ENCODE measurements at places on chromosomes 11 and 22. TPM values are rescaled to one million over a fixed set of nuclear protein-coding genes. Genes with fewer than 3 reads are reported as not detected.

OR8H1 gene
- not detected for total RNA-seq

DNA sequence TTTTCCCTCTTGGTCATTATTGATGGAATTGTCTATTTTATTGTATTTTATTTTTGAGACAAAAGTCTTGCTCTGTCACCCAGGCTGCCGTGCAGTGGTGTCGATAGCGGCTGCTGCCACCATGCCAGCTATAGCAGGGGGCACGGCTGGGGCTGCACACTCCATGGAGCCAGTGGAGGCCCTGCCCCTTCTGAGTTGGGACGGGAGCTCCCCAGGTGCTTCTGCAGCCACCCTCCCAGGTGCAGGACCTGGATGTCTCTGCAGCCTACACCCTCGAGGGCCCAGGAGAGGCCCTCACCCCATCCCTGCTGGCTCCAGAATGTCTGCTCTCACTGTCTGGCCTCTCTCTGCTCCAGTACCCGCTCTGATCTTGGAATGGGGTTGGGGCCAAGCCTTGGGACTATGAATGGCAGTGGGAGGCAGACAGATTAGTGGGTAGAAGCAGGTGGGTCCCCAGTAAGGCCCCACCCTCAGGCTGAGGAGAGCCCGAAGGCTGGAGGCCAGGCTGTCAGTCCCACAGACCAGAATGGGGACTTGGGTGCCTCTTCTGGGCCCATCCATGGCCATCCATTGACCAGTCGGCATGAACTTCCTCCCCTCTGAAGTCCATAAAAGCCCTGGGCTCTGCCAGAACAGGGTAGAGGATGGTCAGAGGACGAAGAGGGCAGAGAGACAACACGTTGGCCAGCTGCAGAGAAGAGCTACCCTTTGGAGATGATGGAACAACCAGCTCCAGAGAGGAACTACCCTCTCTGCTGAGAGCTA lies 49.6 kb upstream of the ATXN10 start:
- peaks cover 1% of the 10 kb centered on the region for H3K36me3 ChIP-seq
- DNase-seq = no peak

PKDREJ gene
- not detected for total RNA-seq

GRCh38 chr22:30575859-30576258 lies 1.4 kb upstream of the GAL3ST1 start:
- H3K27me3 ChIP-seq = peaks cover 11% of the 10 kb centered on the region
- no peak for DNase-seq
- no peak overlapping the region for H3K4me3 ChIP-seq
- H3K4me1 ChIP-seq = peaks cover 1% of the 10 kb centered on the region
- H3K27ac ChIP-seq = no peak overlapping the region

GRCh38 chr11:17529844-17530185 lies 14.4 kb downstream of the USH1C start:
- no peak for DNase-seq
- peaks cover 13% of the 10 kb centered on the region for H3K27me3 ChIP-seq
- no peaks in the 10 kb centered on the region for H3K4me1 ChIP-seq

- no peaks in the 10 kb centered on the region for H3K36me3 ChIP-seq
- H3K27ac ChIP-seq = no peak overlapping the region
- no peak overlapping the region for H3K4me3 ChIP-seq
- no peak for DNase-seq
These were observed 1.6 kb upstream of the CNGA4 start for GRCh38 chr11:6237266-6237665.

- H3K27ac ChIP-seq = no peak overlapping the region
- no peaks in the 10 kb centered on the region for H3K27me3 ChIP-seq
- H3K4me3 ChIP-seq = no peak overlapping the region
These were observed 20.8 kb downstream of the VPS37C start for GRCh38 chr11:61140416-61140815.

- no peaks in the 10 kb centered on the region for H3K4me1 ChIP-seq
- H3K27ac ChIP-seq = no peak overlapping the region
- H3K36me3 ChIP-seq = no peaks in the 10 kb centered on the region
- DNase-seq = no peak
These were observed 4.7 kb downstream of the OSBPL5 start for GRCh38 chr11:3160252-3161031.

GRCh38 chr11:85955531-85955930 lies 100.3 kb downstream of the CCDC83 start:
- no peak overlapping the region for H3K27ac ChIP-seq
- no peaks in the 10 kb centered on the region for H3K27me3 ChIP-seq
- H3K4me3 ChIP-seq = no peak overlapping the region

DNA sequence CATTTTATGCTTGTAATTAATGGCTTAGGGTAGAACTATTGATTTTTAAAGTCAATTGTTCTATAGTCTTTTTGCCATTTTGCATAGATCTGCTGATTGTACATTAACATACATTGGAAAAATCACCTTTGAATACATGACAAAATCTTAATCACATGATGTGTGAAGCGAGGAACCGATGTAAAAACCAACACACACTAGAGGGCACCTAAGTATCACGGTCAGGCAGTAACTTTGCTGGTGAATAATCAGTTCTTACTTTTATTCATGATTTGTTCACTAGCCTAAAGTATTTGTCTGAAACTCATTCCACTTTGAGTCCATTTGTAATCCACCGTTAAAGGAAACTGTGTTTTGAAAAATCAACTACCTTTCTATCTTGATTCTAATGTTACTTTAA lies 28.2 kb downstream of the JHY start:
- no peaks in the 10 kb centered on the region for H3K4me1 ChIP-seq
- no peak for DNase-seq
- H3K4me3 ChIP-seq = no peak overlapping the region
- H3K27ac ChIP-seq = no peak overlapping the region
- H3K36me3 ChIP-seq = no peaks in the 10 kb centered on the region
- no peaks in the 10 kb centered on the region for H3K27me3 ChIP-seq

DNA sequence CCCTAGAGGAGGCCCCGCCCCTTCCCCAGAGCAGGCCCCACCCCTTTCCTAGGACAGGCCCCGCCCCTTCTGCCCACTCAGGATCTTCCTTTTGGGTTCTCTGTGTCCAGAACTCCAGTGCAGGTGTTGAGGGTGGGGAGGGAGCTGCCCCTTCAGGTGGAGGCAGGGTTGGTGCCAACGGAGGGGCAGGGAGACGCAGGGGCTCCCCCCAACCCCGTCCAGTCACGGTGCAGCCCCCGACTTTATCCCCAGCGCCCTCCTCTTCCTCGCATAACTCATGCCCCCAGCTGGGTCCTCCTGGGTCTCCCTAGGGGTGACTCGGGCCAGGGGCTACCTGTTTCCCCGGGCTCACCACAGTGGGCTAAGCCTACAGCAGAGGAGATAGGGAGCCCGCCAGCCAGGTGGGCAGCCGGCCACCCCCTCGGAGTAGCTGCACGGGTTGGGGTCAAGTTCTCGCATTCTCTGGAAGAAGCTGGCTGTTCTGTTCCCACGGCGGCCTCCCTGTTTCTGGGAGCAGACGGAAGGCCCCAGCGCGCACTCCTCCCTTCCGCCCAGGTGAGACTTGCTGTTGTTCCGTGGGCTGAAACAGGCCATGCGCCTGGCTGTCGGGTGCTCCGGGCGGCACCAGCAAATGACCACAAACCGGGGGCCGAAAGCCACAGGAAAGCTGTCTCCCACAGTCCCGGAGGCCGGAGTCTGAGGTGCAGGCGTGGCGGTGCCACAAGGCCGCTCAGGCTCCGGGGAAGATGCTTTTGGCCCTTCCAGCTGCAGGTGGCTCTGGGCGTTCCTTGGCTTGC lies 38.9 kb downstream of the MUC2 start:
- H3K27ac ChIP-seq = no peak overlapping the region
- H3K36me3 ChIP-seq = no peaks in the 10 kb centered on the region
- H3K4me1 ChIP-seq = no peaks in the 10 kb centered on the region
- no peaks in the 10 kb centered on the region for H3K27me3 ChIP-seq
- H3K4me3 ChIP-seq = no peak overlapping the region
- no peak for DNase-seq

DNA sequence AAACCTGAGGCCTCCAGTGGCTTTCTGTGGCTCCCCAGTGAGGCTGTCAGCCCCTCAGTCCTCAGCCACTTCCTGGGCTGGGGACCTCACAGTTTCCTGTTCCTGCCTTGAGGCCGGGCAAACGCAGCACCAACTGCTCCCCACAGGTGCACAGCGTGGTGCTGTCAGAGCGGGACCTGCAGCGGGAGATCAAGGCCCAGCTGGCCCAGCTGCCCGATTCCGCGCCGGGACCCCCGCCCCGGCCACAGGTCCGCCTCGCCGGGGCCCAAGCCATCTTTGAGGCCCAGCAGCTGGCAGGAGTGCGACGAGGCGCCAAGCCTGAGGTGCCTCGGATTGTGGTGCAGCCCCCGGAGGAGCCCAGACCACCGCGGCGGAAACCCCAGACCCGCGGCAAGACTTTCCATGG lies 5.4 kb downstream of the TBC1D10C start:
- H3K36me3 ChIP-seq = peaks cover 49% of the 10 kb centered on the region
- H3K4me3 ChIP-seq = peak overlapping the region; percentile 90
- H3K4me1 ChIP-seq = peaks cover 72% of the 10 kb centered on the region
- no peaks in the 10 kb centered on the region for H3K27me3 ChIP-seq
- peak overlapping the region; percentile 92 for H3K27ac ChIP-seq

DNA sequence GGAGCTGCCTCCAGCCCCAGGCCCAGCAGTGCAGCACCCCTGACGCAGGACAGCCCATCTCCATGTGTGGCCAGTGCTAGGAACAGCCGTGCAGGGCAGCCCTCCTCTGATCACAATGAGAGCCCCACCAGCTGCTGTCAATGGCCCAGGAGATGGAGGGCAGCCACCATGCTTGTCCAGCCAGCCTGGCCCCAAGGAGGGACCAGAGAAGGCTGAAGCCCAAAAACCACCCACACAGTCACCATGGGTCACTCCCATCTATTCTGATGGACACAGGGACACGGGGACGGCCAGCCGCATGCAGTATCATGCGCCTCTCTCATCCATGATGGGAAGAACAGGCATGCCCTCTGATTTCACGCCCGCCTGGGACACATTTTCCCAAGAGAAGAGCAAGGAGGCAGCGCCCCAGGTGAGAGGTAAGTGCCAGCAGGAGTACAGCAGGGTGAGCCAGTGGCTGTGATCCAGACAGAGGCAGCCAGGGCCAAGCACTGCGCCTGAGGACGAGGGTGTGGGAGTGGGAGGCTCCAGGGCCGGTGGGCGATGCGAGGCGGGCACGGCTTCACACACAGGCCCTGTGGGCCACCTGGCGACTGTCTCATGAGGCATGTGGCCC lies 33.6 kb upstream of the GNB1L start:
- H3K27ac ChIP-seq = no peak overlapping the region
- no peak for DNase-seq
- H3K4me3 ChIP-seq = no peak overlapping the region
- H3K36me3 ChIP-seq = no peaks in the 10 kb centered on the region
- H3K4me1 ChIP-seq = peaks cover 31% of the 10 kb centered on the region

DNA sequence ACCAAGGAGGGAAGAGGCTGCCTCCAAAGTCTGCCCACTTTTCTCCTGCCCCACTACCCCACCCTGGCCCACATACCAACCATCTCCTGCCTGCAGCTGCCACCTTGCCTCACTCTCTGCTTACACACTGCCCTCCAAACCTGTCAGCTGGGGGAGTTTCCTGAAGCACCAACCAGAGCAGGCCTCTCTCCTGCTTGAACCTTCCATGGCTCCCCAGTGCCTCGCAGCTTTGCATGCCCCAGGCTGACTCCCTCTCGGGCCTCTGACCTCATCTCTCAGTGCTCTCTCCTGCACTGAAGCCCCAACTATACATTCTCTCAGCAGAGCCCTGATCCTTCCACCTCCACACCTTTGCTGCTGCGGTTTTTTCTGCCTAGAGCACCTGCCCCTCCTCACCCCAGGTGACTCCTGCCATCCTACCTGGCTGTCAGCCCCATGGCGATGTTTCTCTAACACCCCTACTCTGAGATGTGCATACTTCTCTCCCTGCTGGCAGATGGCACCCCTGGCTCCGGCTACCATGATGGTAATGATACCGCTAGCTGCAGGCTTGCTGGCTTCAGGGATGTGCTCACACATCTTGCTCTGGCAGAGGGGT lies 43.5 kb downstream of the MN1 start:
- no peaks in the 10 kb centered on the region for H3K27me3 ChIP-seq
- H3K27ac ChIP-seq = no peak overlapping the region

GRCh38 chr11:24575392-24575791 lies 78.5 kb downstream of the LUZP2 start:
- H3K4me3 ChIP-seq = no peak overlapping the region
- H3K36me3 ChIP-seq = no peaks in the 10 kb centered on the region
- DNase-seq = no peak
- H3K27ac ChIP-seq = no peak overlapping the region
- H3K4me1 ChIP-seq = no peaks in the 10 kb centered on the region

TNRC6B gene
- 40.0 TPM for total RNA-seq

DNA sequence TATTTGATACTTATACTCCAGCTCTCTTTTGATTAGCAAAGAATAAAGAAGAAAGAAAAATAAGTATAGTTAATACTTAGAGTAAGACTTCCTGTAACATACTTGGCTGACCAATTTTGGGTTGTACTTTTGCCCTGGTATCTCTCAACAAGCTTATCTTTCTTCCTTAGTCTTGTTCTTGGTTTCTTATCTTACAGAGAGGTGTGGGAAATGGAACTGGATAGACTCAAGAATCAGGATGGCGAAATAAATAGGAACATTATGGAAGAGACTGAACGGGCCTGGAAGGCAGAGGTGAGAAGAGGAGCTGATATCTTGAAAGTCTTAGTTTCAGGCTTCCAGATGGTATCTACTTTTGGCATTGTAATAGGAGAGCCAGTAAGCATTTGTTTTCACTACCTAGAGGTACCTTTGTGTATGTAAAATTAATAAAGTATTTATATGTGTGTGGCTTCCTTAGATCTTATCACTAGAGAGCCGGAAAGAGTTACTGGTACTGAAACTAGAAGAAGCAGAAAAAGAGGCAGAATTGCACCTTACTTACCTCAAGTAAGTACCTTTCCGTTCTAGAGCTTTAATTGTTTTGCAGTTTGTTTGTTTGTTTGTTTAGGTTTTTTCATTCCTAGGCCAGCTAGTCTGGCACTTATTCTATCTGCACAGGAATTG lies 11.3 kb upstream of the BACE1-AS start:
- no peaks in the 10 kb centered on the region for H3K27me3 ChIP-seq
- DNase-seq = no peak
- peaks cover 22% of the 10 kb centered on the region for H3K36me3 ChIP-seq
- H3K27ac ChIP-seq = peak overlapping the region; percentile 92

DNA sequence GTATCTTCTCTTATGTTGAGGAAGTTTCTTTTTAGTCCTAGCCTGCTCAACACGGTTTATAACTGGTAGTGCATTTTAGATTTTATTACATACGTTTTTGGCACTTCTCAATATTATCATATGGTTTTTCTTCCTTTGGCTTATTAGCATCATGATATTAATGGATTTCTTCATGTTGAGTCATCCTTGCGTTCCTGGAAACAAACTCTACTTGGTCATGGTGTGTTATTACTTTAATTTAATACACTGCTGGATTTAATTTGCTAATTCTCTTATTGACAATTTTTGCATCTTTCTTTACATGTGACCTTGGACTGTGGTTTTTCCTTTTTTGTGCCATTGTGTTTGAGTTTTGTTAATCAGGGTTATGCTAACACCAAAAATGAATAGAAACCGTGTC lies 20.5 kb downstream of the IGF2 start:
- no peaks in the 10 kb centered on the region for H3K36me3 ChIP-seq
- no peak overlapping the region for H3K4me3 ChIP-seq
- no peak for DNase-seq
- H3K27me3 ChIP-seq = peaks cover 26% of the 10 kb centered on the region
